Renal cortical epithelial cell (primary cell): ENCODE measurements at places on chromosomes 11 and 22. TPM values are rescaled to one million over a fixed set of nuclear protein-coding genes. Genes with fewer than 3 reads are reported as not detected.

The SYT7 gene
- 0.35 TPM in 1 of 2 replicates, not detected in the other for total RNA-seq

The RAB1B gene
- total RNA-seq, result 87.3 and 140 TPM in 2 replicates

The MTMR3 gene
- 33.3 and 77.7 TPM in 2 replicates for total RNA-seq

The FGF4 gene
- total RNA-seq, result not detected in 2 replicates
